Colonic mucosa (tissue), 4 donors: ENCODE measurements at places on chromosomes 5 and 9.

GRCh38 chr5:96601715-96602244, 60.4 kb upstream of the CAST start:
- peak; percentile 78 for DNase-seq

DNA sequence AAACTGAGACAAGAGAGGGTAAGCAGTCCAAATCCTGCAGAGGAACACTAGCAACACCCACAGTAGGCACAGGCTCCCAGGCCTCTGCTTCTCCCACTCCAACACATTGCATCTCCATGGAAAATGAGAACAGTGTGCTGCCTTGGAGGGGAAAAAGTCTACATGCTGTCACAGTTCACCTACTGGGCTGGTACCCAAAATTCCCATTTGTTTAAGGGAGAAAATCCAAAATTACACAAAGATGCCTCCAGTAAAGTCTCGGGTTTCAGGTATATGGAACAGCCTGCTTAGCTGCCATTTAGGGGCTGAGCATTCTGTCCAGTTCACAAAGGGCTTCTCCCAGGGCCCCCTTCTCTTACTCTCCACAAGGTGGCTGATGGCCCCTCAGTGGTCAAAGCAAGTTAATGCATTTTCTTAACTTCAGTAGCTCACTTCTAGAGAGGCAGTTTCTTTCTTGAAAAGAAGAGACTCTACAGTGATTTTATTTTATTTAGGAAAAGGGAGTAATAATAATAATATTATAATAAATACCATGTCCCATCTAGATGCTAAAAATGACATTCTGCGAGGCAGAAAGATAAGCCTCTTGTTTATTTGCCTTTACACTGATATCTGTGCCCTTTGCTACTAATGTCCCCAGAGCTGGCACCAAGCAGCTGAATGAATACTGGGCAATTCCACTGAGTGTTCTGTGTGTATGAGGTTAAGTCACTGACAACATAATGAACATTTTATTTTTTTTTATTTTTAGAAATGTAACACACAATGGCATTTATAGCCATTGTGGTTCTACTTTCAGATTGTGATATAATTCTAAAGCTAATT, 89.4 kb downstream of the RGS7BP start:
- DNase-seq: no peak

GRCh38 chr9:86202338-86202882, 57.0 kb downstream of the C9orf153 start:
- DNase-seq: no peak

- no peak for DNase-seq
Observed at GRCh38 chr5:111345731-111346130, 121.5 kb downstream of the CAMK4 start.

DNA sequence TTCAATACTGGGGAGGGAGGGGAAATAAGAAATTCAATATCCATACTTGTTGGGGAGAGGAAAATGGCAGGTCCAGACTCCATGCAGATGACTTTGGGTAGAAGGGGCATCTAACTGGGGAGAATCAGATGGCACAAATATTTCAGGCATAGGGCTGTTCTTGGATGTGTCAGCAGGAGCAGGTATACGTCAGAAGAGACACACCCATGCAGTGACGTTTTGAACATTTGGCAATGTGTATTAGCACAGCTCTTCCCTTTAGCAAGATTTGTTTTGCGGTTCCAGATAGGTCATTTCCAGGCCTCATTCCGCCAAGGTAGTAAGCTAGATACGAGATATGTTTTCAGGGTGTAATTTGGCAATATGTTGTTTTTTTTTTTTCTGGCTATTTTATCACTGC, 187.2 kb upstream of the CDH10 start:
- DNase-seq: no peak

DNA sequence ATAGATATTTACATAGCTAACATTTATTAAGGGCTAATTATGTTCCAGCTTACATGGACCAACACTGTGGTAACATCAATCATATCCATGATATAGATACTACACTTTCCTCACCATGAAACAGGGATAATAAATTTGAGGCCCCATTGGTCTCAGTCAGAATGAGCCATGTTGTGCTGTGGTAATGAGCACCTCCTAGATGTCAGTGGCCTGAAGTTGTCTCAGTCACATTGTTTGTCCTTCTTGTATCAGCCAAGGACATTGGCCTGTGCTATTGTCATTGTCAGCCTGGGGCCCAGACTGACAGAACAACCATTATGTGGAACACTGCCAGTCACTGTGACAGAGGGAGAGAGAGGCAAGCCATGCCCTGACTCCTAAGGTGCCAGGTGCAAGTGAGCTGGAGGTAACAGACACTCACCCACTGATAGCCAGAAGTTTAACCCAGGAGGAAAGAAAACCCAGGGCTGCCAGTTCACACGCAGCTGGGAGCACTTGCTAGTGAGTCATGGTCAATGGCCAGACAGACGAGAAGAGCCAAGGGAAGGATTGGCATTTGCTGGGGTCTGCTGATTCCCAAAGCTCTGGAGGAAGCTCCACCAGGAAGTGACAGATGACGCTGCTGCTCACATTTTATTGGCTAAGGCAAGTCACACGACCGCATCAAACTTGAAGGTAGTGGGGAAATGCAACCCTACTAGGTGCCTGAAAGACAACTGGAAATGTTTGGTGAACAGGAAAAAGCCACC, 224.2 kb downstream of the MELK start:
- no peak for DNase-seq

DNA sequence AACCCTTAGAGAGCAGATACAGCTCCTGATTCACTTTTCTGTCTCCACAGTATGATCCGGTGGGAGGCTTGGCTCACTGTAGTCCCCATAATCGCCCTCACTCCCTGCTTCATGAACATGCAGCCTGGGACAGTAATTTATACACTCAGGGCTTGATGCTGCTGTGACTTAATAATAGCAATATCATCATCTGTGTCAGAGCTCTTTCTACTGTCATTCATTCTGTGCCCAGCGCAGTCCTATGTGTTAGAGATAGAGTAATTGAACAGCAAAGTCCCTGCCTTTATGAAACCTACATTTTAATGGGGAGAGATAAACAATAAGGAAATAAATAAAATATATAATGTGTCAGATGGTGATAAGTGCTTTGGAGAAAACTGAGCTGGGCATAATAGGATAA, 2.8 kb upstream of the HEMGN start:
- no peak for DNase-seq

- DNase-seq: no peak
Observed at GRCh38 chr9:127853312-127854183, 910 bp downstream of the ENG start.

- no peak for DNase-seq
Observed at GRCh38 chr5:170469414-170469813, 34.4 kb upstream of the KCNIP1 start.

GRCh38 chr5:141872496-141873356, 5.5 kb downstream of the PCDH1 start:
- peak; percentile 17 for DNase-seq

DNA sequence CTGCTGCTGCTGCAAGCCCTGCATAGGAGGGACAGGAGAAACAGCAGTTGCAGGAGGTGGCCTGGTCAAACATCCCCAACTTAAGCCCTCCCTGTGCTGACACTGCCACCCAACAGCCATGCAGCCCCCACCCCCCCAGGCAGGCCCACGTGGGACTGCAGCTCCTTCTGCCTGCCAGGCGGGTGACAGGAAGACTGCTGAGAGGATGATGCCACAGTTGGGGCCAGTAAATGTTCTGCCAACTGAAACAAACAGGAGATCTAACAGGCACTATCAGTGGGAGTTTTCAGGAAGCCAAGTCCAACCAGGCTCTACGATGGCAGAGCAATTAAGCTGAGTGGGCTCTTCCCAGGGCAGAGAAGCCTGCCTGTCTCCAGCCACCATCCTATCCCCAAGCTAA, 31.1 kb downstream of the DIRAS2 start:
- DNase-seq: no peak

GRCh38 chr9:749716-750115, 91.8 kb upstream of the DMRT1 start:
- no peak for DNase-seq

DNA sequence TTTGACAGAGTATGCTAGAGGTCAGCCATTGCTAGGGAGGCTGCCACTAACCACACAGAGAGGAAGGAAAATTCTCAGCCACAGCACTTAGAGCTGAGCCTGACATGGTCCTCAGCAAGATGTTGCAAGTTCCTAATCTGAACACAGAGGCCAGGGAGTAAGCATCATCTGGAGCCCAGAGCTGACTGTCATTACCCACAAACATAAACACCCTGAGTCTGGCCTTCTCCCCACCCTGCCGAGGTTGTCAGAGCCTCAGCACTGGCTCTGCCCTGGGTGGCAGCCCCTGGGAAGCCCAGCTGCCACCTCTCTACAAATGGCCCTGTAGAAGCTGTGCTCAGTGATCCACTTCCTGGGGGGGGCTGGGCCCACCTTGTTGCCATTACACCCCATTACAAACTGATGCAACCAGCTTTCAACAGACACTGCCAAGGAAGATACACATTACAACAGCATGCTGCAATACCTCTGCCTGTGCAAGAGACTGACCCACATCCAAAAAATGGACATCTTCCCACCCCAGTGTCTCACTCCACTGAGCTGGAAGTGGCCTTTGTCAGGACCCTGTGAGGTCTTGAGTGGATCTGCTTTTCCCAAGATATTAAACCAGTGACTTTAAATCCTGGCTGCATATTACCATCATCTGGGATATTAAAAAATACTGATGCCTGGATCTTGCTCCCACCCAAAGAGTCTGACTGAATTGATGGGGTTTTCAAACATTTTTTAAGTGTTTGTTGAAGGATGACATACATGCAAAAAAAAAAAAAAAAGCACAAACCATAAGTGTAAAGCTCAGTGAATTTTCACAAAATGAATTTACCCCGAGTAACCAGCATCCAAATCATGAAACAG, 33.0 kb downstream of the IRF1 start:
- DNase-seq: no peak

- no peak for DNase-seq
Observed at GRCh38 chr5:140590861-140591260, 26.2 kb downstream of the SLC35A4 start.

DNA sequence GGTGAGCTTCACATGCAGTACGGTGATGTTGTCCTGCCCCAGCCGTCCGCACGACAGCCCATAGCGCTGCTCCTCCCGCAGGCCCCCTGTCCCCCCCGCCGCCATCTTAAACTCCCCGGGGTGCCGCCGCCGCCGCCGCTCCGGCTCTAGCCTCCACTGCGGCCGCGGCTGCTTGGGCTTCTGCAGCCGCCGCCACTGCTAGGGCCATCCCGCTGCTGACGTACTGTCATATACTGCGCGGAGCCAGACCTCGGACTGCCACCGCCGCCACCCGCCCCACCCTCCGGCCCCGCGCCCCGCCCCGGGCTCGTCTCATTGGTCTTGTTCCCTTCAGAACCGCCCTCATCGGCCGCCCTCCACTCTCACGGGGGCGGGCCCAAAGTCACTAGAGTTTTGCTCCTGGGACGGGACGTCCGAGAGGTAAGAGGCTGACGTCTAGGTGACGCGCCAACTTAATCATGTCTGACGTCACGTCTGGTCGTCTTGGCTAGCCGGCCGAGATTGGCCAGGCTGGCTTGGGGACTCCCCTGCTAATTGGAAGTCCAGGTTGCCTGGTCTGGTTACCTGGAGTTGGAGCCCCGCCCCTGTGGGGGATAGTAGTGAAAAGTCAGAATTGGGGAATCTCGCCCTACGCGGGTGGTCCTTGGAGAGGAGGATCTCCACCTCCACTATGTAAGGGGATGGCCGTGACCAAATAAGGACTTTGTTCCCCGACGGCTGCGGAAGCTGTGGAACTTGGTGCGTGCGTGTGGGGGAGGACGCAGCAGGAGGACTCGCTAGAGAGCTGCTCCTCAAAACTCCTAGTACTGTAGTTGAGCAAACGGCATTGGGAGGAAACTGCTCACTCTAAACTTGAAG, at the start of gene ELL2:
ELL2 (minus strand) TSS at position 235 of the 858 bp plus-strand sequence; CDS start at position 105, 130 bp downstream.
- peak; percentile 99 for DNase-seq

DNA sequence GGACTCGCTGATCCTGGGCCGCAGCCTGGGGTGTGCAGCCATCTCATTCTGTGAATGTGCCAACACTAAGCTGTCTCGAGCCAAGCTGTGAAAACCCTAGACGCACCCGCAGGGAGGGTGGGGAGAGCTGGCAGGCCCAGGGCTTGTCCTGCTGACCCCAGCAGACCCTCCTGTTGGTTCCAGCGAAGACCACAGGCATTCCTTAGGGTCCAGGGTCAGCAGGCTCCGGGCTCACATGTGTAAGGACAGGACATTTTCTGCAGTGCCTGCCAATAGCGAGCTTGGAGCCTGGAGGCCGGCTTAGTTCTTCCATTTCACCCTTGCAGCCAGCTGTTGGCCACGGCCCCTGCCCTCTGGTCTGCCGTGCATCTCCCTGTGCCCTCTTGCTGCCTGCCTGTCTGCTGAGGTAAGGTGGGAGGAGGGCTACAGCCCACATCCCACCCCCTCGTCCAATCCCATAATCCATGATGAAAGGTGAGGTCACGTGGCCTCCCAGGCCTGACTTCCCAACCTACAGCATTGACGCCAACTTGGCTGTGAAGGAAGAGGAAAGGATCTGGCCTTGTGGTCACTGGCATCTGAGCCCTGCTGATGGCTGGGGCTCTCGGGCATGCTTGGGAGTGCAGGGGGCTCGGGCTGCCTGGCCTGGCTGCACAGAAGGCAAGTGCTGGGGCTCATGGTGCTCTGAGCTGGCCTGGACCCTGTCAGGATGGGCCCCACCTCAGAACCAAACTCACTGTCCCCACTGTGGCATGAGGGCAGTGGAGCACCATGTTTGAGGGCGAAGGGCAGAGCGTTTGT, 19.9 kb downstream of the PTGES2 start:
- no peak for DNase-seq

DNA sequence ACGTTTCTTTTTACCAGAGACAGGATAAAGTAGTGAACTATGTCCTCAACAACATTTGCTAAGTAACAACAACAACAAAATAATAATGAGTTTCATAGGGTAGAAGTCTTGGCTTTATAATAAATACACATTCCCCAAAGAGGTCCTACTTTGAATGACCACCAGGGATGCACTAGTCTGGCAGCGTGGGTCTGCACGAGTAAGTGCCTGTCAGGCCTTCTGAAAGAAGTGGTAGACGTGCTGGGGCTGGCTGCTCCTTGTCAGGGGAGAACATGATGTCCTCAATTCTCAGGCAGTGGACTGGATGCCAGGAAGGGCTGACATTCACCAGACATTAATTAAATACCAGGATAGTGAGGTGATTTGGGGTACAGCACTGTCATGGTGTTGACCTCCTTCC, 331.1 kb downstream of the TMEM38B start:
- DNase-seq: no peak

DNA sequence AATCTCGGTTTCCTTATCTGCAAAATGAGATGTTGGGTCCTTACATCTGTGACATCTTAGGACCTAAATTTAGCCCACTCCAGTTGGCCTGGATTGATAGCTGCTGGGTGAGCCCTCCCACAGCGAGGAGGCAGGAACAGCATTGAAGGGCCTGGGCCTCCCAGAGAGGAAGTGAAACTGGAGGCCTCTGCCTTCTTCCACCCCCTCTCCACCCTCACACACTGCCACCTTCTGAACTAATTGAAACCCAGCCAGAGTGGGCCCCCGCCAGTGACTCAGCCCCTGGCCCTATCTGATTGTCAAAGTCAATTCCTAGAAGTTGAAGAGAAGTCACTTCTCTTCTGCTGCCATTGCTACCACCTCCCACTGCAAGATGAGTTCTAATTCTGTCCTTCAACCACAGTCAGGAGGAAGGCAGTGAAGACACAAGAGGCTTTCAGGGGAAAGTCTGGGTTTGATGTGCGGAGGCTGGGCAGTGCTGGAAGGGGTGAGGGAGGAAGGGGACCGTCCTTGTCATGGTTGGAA, 55.2 kb upstream of the NEK6 start:
- peak; percentile 42 for DNase-seq
